CD8-positive, alpha-beta memory T cell (primary cell): ENCODE measurements at places on chromosomes 12 and 14. TPM values are rescaled to one million over a fixed set of nuclear protein-coding genes. Genes with fewer than 3 reads are reported as not detected.

GRCh38 chr12:44227616-44228015 is 391.7 kb downstream of the TMEM117 start:
- no peak overlapping the region for H3K4me3 ChIP-seq
- no peaks in the 10 kb centered on the region for H3K4me1 ChIP-seq
- H3K36me3 ChIP-seq: no peaks in the 10 kb centered on the region

C14orf39 gene
- total RNA-seq: not detected

DNA sequence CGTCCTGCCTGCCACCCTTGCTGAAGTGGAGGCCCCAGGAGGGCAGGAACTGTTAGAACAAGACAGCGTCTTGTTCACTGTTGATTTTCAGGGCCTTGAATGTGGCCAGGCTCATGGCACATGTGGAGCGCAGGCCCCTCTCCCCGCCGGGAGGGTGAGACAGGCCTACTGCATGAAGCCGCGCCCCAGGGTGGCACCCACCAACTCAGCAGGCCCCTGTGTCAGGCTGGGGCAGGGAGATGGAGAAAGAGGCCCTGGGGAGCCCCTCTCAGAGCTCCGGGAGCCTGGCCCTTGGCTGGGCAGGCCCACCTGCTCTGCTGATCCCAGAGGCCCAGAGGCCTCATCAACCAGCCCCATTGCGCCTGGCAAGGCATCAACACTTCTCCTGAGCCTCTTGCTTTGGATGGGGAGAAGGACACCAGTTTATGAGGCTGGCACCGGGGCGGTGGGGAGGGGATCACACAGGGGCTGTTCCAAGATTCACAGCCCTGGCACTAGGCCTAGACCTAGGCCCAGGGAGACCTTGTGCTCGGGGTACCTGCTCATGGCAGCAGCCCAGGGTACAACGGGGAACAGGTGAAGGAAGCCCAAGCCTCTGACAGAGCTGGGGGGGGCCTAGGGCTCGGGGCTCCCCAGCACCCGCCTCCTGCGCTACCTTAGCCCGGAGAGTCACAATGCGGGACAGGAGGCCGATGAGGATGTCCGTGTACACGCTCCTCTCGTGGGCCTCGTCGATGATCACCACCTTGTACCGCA is 18.1 kb downstream of the DHX37 start:
- no peak overlapping the region for H3K27ac ChIP-seq
- no peak overlapping the region for H3K4me3 ChIP-seq
- peaks cover 18% of the 10 kb centered on the region for H3K36me3 ChIP-seq
- H3K27me3 ChIP-seq: no peaks in the 10 kb centered on the region
- no peaks in the 10 kb centered on the region for H3K4me1 ChIP-seq

DNA sequence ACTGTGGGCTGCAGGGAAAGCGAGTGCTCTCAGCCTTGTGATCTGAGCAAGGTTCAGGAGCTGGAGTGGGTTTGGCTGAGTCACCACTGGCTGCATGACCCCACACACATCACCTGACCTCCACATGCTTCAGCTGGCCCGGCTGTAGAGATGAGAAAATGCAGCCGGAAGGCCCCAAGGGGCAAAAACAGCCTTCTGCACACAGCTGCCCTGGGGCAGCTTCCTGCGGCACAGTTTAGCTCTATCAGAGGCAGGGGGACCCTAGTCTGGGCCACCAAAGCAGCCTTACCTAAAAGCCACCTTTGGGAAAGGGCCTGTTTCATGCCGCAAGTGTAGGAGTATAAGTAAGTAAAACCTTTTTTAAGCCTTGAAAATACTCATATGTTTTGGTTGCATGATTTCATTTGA is 123.3 kb downstream of the SSPN start:
- H3K36me3 ChIP-seq: no peaks in the 10 kb centered on the region
- H3K4me1 ChIP-seq: no peaks in the 10 kb centered on the region
- no peak overlapping the region for H3K4me3 ChIP-seq
- no peaks in the 10 kb centered on the region for H3K27me3 ChIP-seq

GRCh38 chr14:24329736-24330135 is 5.1 kb downstream of the ADCY4 start:
- peaks cover 69% of the 10 kb centered on the region for H3K4me1 ChIP-seq
- DNase-seq: peak; percentile 88
- H3K27ac ChIP-seq: no peak overlapping the region
- H3K36me3 ChIP-seq: no peaks in the 10 kb centered on the region
- no peak overlapping the region for H3K4me3 ChIP-seq
- H3K27me3 ChIP-seq: peaks cover 10% of the 10 kb centered on the region
